ENCODE measurements at places on chromosomes 1 and 21. TPM values are rescaled to one million over a fixed set of nuclear protein-coding genes. Genes with fewer than 3 reads are reported as not detected.

KCNQ4 gene
- total RNA-seq: 1.5 TPM

DNA sequence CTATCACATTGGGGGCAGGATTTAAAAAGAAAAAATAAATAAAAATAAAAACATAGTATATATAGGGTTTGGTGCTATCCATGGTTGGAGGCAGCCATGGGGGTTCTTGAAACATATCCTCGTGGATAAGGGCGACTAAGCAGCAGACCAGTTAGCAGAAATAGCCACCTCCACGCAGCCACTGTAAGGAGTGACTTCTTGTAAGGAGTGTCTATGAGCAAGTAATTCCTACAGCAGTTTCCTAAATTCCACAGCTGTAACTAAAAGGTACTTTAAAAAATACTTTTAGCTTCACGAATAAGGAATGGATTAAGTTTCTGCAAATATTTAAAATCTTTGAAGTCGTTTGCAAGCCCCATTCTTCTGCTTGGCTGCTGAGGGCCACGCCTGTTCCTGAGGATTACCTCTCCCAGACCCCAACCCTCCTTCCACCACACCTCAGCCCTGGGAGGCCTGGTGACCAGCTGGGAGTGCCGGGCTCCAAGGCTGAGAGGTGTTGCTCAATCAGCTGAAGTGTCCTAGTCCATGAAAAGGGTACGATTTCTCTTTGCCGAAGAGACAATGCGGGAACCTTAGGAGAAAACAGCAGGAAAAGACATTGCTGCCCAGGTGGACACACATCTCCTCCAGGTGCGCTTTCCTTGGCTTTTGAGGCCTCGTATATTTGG is 115.3 kb downstream of the ADSS2 start:
- no peak overlapping the region for H3K27ac ChIP-seq
- H3K36me3 ChIP-seq: no peaks in the 10 kb centered on the region
- no peak overlapping the region for H3K4me3 ChIP-seq
- no peak for DNase-seq
- H3K4me1 ChIP-seq: no peaks in the 10 kb centered on the region
- peaks cover 21% of the 10 kb centered on the region for H3K27me3 ChIP-seq

DNA sequence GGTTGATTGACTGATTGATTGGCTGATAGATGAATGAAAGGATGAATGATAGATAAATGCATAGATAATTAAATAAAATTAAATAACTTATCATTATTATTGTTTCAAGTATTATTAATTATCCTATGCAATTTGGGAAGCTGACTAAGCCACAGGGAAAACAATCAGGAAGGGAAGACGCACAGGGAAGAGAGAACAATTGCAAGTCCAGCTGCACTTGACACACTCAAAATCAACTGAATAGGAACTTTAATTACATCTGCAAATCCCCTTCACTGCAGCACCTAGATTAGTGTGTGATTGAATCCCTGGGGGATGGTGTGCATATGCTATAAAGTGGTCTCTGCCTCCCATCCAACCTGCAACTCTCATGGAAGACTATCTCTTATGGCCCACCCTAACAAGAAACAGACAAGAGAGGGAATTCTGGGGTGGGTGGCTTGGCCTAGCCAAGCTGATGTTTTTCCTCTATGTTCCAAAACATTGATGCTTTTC is 161.1 kb upstream of the FGGY start:
- no peak overlapping the region for H3K4me3 ChIP-seq
- peaks cover 38% of the 10 kb centered on the region for H3K4me1 ChIP-seq
- H3K27me3 ChIP-seq: no peaks in the 10 kb centered on the region
- no peaks in the 10 kb centered on the region for H3K36me3 ChIP-seq
- DNase-seq: no peak
- H3K27ac ChIP-seq: no peak overlapping the region

DNA sequence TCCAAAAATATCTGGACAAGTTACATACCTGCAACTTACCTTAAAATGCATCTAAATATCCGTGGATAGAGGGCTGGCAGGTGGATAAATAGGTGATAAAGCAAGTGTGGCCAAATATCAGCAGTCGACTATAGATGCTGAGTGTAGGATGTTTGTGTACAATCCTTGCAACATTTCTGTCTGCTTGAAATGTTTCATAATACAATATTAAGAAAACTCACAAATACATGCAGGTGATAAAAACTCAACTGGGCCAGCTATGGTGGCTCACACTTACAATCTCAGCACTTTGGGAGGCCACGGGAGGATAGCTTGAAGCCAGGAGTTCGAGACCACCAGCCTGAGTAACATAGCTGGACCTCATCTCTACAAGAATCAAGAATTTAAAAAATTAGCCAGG is 41.0 kb downstream of the ACTA1 start:
- no peak overlapping the region for H3K27ac ChIP-seq
- H3K4me3 ChIP-seq: no peak overlapping the region
- no peaks in the 10 kb centered on the region for H3K4me1 ChIP-seq
- peaks cover 26% of the 10 kb centered on the region for H3K27me3 ChIP-seq
- no peak for DNase-seq

DNA sequence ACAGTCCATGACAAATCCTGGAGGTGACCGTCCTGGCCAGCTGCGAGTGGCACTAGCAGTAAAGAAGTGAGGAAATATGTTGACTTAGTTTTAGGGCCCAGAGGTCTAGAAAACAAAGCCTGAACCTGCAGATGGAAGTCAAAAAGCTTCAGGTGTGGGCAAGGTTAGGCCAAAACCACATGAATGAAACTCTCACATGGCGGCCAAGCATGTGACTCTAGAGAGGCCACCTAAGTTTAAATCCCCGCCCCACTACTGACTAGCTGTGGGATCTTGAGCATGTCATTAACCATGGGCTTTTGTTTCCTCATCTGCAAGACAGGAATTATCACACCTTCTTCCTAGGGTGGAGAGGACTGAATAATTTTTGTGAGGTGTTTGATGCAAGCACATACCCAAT is 148.2 kb upstream of the DAB1 start:
- no peak overlapping the region for H3K27ac ChIP-seq
- H3K4me1 ChIP-seq: no peaks in the 10 kb centered on the region
- DNase-seq: no peak
- no peak overlapping the region for H3K4me3 ChIP-seq
- no peaks in the 10 kb centered on the region for H3K36me3 ChIP-seq

COL11A1 gene
- total RNA-seq: not detected

DNA sequence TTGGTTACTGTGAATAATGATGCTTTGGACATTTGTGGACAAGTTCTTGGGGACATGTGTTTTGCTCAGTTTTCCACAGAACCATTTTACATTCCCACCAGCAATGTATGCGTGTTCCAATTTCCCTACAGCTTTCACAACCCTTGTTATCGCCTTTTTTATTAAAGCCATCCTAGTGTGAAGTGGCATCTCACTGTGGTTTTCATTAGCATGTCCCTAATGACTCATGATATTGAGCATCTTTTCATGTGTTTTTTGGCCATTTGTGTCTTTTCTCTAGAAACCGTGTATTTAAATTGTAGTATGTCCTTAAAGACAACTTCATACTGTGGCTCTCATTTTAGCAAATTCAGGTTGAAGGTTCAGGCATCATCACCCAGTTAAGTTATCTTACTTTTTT is 132.1 kb downstream of the TGFBR3 start:
- no peak overlapping the region for H3K4me3 ChIP-seq
- H3K36me3 ChIP-seq: peaks cover 3% of the 10 kb centered on the region
- peaks cover 85% of the 10 kb centered on the region for H3K4me1 ChIP-seq
- H3K27me3 ChIP-seq: no peaks in the 10 kb centered on the region
- H3K27ac ChIP-seq: peak overlapping the region; percentile 83
- no peak for DNase-seq

INKA2 gene
- total RNA-seq: 24.3 TPM

DNA sequence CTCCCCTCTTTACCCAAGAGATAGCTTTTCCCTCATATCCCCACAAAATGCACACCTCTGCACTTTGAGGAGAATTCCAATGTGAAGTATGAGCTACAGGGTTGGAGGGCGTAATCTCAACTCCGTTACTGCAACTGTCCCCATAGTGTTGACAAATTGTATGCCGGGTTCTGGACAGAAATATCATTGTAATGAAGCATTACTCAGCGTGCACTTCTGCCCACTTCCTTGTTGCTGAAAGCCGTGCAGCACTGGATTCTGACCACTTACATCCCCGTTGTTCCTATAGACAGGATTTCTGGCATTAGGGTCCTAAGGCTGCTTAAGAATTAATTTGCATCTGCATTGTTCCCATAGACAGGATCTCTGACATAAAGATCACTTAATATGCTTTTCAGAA is 205.6 kb downstream of the RHOU start:
- DNase-seq: no peak
- no peaks in the 10 kb centered on the region for H3K36me3 ChIP-seq
- H3K4me1 ChIP-seq: peaks cover 35% of the 10 kb centered on the region
- no peak overlapping the region for H3K4me3 ChIP-seq

DNA sequence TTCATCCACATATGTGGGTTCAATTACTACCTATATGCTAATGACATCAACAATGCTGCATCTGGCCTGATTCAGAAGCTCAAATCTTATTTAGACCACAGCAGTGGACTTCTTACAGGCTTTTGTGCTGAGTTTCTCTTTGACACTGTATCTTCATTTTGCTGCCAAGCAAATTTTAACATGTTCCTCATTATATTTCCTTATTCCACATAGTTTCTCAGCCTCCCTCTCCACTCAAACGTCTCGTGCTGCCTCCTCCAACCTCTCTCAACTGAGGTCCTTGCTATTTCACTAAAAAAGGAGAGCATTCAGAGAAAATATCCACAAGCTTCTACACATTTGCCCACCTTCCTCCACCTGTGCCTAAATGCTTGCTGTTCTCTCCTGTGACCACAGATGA is 6.5 kb downstream of the TDRKH start:
- DNase-seq: no peak
- H3K36me3 ChIP-seq: peaks cover 26% of the 10 kb centered on the region
- H3K27me3 ChIP-seq: no peaks in the 10 kb centered on the region
- no peak overlapping the region for H3K4me3 ChIP-seq
- H3K27ac ChIP-seq: peak overlapping the region; percentile 16

DNA sequence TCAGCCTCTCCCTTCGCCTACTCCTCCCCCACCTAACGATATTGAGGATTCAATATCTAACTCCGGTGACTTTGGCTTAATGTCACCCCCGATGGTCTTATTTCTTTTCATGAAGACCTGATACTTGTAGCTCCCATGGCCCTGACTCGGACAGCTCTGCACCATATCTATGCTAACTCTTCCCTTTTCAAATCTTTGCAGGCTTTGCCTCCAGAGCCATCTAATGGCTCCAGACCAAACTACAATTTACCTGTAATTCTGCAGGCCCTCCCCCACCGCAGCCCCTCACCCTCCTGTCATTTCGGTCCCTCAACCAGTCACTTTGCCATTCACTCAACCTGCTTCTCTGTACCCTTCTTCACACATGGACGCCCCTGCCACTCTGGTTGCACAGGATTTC is 7.9 kb upstream of the GSTM5 start:
- no peaks in the 10 kb centered on the region for H3K36me3 ChIP-seq
- no peaks in the 10 kb centered on the region for H3K4me1 ChIP-seq
- H3K4me3 ChIP-seq: no peak overlapping the region
- H3K27ac ChIP-seq: no peak overlapping the region
- H3K27me3 ChIP-seq: no peaks in the 10 kb centered on the region
- no peak for DNase-seq

RNF186 gene
- not detected for total RNA-seq

DNA sequence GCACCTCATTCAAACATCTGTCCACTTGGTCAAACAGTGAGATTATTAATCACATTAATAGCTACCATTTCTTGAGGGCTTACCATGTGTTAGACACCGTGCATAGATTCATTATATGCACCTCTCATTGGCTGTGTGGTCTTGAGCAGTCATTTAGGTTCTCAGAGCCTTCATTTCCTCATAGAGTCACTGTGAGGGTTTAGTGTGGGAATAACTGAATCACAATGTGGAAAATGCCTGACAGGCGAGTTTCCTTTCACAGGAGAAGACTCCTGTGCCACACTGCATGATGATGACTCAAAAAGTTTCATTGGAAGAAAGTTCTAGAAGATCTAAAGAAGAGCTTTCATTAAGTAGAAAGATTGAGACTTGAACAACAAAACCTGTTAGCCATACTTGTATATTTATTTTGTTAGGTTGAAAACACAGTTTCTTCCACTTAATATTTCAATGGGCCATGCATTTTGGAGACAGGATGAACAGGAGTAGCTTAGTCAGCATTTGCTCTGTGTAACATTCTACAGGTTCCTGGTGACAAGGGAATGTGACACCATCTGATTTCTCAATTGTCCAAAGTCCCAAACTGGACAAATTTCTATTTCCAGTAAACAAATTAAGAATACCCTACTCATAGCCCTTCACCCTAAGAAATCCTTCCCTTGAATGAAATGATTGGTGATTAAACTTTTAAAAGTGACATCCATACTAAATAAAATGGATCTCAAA is 45.7 kb downstream of the FYB2 start:
- no peak for DNase-seq
- no peak overlapping the region for H3K27ac ChIP-seq
- H3K36me3 ChIP-seq: no peaks in the 10 kb centered on the region

DNA sequence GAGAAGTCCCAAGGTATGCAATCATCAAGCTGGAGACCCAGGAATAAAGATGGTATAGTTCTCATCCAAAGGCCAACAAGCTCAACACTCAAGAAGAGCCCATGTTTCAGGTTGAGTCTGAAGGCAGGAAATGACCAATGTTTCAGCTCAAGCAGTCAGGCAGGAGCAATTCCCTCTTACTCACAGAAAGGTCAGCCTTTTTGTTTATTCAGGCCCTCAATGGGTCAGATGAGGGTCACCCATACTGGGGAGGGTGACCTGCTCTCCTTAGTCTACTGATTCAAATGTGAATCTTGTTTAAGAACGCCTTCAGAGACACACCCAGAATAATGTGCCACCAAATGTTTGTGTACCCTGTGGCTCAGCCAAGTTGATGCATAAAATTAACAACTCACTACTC is 262.4 kb downstream of the USP25 start:
- no peak for DNase-seq
- H3K4me1 ChIP-seq: no peaks in the 10 kb centered on the region
- H3K4me3 ChIP-seq: no peak overlapping the region
- H3K27me3 ChIP-seq: no peaks in the 10 kb centered on the region
- H3K27ac ChIP-seq: no peak overlapping the region

DCST1 gene
- total RNA-seq: not detected

GRCh38 chr1:186595969-186596368 is 84.3 kb downstream of the PTGS2 start:
- H3K4me1 ChIP-seq: no peaks in the 10 kb centered on the region
- no peak overlapping the region for H3K27ac ChIP-seq
- DNase-seq: no peak
- no peaks in the 10 kb centered on the region for H3K36me3 ChIP-seq
- H3K27me3 ChIP-seq: no peaks in the 10 kb centered on the region

DNA sequence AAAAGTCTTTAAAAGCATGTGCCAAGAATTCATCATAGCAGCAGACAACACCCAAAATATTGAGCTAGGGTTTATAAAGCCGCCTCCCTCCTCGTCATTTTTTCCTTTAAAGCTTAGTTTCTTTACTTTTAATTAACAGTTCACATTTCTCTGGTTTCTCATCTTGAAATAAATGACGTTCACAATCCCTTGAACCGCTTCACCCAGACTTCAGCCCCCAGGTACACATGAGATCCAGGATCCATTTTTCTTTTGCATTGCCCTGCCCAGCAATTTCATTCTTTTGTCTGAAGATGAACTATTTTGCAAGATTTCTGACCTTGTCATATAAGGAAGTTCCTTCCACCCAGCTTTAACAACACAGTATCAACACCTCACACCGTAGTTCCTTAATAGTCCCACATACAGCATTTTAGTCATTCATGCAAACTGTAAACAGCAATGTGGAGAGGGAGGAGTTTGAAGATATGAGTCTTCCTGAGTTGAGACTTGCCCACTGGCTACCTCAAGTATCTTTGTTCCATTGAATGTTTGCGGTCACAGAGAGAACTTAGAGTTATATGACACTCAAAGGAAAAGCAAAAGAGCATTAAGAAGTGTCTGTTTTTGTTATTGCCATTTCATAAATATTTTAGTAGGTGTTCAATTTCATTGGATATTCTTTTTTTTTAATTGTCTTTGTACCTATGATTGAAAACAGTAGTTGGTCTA is 35.3 kb upstream of the CACYBP start:
- H3K27ac ChIP-seq: peak overlapping the region; percentile 68
- H3K36me3 ChIP-seq: peaks cover 4% of the 10 kb centered on the region
- peaks cover 57% of the 10 kb centered on the region for H3K4me1 ChIP-seq
